Sciatic nerve (tissue), 2 donors: ENCODE measurements at places on chromosomes 2 and 18.

DNA sequence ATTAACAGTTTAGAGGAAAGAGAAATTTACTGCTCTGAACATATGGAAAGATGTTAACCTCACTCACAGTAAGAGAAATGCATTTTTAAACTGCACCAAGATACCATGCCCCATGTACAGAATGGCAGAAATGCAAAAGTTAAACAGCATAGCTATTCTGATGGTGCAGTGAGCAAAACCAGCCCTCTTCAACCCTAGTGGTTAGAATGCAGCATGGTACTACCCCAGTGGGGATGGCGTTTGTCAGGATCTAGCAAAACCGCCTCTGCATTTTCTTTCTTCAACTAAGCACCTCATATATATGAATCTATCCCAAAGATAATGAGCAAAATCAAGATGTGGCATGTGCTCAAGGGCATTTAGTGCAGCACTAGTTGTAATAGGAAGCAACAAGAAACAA lies 98.0 kb downstream of the MGAT5 start:
- no peak for DNase-seq

GRCh38 chr2:133607679-133608078 lies 39.4 kb upstream of the NCKAP5 start:
- DNase-seq = no peak

- no peak for DNase-seq
These were observed 33.1 kb downstream of the EMILIN2 start for GRCh38 chr18:2879889-2880288.

DNA sequence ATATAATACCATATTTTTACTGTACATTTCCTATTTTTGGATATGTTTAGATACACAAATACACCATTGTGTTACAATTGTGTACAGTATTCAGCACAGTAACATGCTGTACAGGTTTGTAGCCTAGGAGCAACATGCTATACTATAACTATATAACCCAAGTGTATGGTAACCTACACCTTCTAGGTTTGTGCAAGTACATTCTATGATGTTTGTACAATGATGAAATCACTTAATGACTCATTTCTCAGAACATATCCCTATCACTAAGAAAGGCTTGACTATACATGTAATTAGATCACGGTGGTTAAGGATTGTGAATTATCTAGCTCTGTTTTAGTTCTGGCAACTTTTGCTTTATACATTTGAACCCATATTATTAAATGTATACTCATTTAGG lies 31.3 kb downstream of the NPHP1 start:
- no peak for DNase-seq

DNA sequence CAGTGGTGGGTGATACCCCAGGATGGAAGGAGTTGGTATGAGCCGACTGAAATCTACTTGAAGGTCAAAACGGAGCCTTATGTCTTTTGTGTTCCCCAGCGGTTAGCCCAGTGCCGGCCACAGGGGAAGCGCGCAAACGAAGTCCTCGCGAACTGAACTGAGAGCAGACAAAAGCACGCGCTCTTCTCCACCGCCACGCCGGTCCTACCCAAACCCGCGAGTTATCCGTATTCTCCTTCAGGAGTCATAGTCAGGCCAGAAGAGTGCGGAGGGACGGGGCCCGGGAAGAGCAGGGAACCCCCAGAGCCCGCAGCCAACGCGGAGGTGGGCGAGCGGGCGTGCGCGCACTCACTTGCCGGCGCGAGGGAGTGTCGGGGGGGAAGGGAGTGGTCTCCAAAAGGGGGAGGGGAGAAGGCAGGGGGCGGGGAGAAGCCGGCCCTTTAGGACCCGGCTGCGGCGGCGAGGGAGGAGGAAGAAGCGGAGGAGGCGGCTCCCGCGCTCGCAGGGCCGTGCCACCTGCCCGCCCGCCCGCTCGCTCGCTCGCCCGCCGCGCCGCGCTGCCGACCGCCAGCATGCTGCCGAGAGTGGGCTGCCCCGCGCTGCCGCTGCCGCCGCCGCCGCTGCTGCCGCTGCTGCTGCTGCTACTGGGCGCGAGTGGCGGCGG lies at the start of gene IGFBP2:
IGFBP2 (plus strand) TSS at position 469 of the 664 bp plus-strand sequence; CDS start at position 573, 104 bp downstream.
- DNase-seq = peak; percentile 63
